CD4-positive, alpha-beta memory T cell (primary cell): ENCODE measurements at places on chromosomes 5 and 9.

GRCh38 chr9:114827641-114828302 is 21.9 kb upstream of the TNFSF15 start:
- no peak for DNase-seq

- DNase-seq: no peak
Observed at GRCh38 chr9:27866741-27867140, 293.5 kb upstream of the C9orf72 start.

- DNase-seq: no peak
Observed at GRCh38 chr5:143968071-143968878, 156.3 kb downstream of the HMHB1 start.

DNA sequence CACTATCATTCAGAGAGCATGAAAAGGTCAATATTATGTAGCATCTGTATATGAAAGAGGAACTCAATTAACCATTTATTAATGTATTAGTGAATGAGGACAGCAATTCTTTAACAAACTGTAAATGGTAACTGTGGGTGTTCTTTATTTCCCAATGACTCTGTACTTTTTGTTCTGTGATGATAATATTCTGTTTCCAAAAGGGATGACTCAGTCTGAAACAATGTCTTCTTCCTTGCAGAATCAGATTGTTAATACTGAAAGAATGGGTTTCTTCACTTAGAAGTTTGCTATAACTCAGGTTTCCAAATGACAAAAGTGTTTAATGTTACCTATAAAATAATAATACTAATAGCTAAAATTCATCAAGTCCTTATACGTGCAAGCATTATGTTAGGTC is 1518.7 kb upstream of the WWC1 start:
- DNase-seq: no peak

- no peak for DNase-seq
Observed at GRCh38 chr5:65055938-65056337, 287.2 kb downstream of the CWC27 start.
